ENCODE measurements at places on chromosomes 7 and 10.

- no peak for DNase-seq
Observed at GRCh38 chr7:150568714-150569113, 1.5 kb downstream of the GIMAP4 start.

DNA sequence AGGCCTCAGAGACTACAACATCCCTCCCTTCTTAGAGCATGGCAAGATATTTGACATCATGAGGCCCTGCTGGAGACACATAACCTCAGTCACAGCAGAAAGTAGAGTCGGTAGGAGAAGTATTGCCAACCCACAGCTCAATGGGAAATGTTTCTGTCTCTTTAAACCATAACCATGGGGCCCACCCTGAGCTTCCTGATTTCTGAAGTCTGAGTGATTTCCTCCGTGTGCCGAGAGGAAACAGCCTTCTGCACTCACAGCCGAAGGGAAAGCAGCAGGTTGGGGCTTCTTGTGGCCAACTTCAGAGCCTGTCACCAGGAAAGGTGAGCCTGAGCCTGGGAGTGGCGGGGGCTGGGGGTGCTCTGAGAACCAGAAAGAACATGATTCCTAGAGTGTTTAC, at the start of gene GIMAP1:
Gene GIMAP1 (plus strand): TSS at position 246 of the 400 bp plus-strand sequence. CDS start 2,435 bp downstream, outside the sequence.
- DNase-seq: no peak

- DNase-seq: no peak
Observed at GRCh38 chr7:85230623-85231022, 43.8 kb upstream of the SEMA3D start.

- DNase-seq: no peak
Observed at GRCh38 chr10:131973160-131973951, 8.4 kb downstream of the BNIP3 start.

GRCh38 chr7:45390731-45391130, 183.4 kb upstream of the ADCY1 start:
- peak; percentile 23 for DNase-seq

DNA sequence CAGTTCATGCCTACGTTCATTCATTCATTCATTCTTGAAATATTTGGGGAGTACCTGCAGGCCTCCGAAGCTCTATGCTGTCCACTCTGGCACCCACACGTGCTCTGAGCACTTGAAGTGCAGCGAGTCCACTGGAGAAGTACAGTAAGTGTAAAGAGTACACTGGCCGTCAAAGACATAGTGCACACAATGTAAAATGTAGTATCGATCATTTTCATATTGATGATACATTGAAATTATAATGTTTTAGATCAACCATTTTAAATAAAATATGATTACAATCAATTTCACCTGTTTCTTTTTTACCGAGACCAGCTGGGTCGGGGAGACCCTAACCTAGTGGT, 37.0 kb upstream of the PURB start:
- DNase-seq: no peak

DNA sequence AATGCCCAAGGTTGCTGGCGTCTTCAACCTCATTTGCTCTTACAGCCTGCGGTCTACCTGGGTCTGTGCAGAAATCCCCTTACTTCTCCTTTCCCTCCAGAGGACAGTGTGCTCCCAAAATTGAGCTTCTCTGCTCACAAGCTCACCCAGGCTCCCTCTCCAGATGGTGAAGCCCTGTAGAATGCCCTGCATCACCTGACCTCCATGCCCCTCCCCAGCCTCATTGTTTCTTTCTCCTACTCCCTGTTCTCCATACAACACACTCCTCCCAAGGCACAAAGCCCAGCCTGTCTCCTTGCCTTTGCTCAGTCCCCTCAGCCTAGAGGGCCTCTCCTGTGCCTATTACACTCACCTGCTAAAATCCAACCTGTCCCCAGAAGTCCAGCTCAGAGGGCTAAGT, 3.5 kb downstream of the CRHR2 start:
- DNase-seq: no peak

- DNase-seq: no peak
Observed at GRCh38 chr10:132810807-132811700, 25.1 kb upstream of the NKX6-2 start.

DNA sequence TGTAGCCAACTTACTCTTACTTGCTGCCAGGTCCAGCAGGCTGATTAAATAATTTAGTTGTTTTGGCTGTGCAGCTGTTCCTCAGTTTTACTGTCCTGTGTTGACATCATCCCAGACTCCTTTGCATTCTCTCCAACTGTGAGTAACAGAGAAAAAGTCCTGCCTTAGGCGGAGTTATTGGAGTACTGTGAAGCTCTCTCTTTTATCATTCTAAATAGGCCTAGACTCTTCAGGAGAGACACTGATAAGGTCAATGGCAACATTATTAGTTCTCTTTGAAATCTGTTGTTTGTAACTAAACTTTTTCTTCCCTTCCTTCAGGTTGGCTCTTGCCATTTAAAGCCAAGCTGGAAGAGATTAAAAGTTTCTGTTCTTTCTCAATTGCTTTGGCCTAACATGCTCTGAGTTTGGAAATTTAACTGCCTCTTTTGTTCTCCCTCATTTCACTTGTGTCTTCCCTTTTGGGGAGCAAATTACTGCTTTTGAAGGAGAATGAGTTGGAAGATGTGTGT, 215.7 kb upstream of the CSTF2T start:
- no peak for DNase-seq

- peak; percentile 78 for DNase-seq
Observed at GRCh38 chr7:106369352-106369751, 84.6 kb upstream of the NAMPT start.

- DNase-seq: no peak
Observed at GRCh38 chr7:131390275-131390674, 62.6 kb downstream of the MKLN1 start.

- DNase-seq: no peak
Observed at GRCh38 chr7:16615228-16615627, 30.3 kb downstream of the ANKMY2 start.

DNA sequence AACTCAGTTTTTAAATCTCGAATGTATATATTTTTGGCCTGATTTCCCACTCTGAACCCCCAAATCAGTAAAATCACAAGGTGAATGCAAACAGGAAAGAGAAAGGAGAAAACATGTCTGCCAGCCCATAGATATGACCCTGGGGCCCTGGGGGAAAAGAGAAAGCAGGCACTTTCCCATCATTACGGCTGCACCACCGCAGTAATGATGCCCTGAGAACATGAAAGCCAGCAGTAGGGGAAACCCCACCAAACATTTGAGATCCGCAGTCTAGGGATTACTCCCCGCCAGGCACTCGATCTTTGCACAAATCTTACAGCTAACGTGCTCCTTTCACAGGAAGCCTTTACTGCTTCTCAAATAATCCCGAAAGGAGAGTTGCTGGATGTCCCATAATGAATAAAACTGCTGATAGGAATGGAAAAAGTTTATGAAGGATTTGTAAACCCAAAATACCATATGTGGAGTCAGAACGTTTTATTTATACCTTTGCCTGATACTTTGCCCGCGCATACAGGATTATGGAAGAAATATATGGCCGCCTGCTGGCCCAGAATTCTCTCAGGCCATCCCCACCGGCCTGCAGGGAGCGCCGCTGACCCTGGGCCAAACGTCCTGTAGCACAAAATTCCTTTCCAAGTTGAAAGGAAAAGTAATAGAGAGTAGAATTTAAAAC, 180.0 kb upstream of the INHBA start:
- no peak for DNase-seq

DNA sequence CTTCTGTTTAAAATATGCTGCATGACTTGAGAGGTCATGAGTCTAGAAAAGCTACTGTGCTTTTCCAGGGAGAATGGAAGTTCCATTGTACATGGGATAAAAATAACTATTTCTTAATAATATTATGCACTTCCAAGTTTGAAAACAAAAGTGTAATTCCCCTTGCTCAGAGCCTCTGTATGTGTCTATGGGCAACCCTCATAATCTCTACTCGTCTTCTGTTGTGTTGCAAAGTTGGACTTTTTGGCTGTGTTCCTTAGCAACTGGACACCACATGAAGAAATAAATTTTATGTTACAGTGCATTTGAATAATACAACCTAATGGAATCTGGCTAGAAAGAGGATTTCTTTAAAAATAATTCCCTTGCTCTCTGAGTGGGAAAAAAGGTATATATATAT, 242.6 kb downstream of the TWIST1 start:
- no peak for DNase-seq

DNA sequence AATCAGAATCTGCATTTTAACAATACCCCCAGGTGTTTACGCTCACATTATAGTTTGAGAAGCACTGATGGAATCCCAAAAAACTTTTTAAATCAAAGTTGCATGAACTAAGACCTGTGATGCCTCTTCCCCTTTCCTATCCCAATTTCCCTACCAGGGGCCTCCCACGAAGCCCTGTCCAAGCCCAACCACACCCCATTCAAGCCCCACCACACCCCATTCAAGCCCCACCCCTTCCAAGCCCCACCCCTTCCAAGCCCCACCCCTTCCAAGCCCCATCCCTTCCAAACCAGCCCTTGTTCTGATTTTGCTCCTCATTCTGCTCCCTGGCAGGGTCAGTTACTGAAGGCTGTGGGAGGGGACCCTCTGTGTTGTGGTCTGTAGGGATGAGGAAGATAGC, 9.8 kb upstream of the AQP1 start:
- DNase-seq: no peak

GRCh38 chr7:18521236-18521589, 25.7 kb downstream of the HDAC9 start:
- DNase-seq: no peak

DNA sequence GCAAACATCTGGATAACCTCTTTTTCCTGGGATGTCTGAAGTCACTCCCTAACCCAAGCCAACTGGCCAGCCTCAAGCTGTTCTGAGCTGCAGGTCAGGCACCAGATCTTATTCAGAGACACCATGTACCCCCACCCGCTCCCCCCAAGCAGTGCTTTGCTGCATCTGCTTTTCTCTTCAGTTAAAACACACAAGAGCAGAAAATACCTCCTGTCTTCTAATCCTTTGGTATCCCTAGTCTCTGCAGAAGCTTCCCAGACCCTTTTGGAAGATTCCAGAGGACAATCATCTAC, 3.0 kb downstream of the ZNF488 start:
- DNase-seq: no peak

- DNase-seq: no peak
Observed at GRCh38 chr10:97548828-97549455, 23.6 kb upstream of the ANKRD2 start.

GRCh38 chr10:112963835-112964234, 13.8 kb downstream of the TCF7L2 start:
- DNase-seq: no peak

DNA sequence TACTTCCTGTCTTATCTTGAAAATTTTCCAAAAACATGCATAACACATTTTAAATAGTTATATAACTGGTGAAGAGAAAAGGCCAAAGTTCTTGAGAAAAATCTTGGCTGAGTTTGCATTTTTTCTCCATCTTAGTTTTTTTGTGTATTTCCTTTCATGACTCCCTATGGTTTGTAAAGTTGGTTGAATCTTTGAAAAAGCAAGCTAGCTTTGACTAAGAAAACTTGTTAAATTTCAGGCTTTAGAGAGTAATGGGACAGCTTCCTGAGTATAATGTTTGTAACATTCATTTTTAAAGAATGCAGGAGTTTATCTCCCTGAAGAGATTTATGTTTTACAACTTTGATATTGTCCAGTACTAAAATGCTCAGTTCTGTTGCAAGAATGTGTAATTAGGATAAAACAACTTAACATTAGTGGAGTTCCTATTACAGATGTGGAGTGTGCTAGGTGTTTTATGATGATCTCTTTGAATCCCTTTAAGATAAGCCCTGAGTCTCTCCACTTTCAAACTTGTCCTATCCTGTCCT, 11.1 kb upstream of the HERPUD2 start:
- DNase-seq: no peak

DNA sequence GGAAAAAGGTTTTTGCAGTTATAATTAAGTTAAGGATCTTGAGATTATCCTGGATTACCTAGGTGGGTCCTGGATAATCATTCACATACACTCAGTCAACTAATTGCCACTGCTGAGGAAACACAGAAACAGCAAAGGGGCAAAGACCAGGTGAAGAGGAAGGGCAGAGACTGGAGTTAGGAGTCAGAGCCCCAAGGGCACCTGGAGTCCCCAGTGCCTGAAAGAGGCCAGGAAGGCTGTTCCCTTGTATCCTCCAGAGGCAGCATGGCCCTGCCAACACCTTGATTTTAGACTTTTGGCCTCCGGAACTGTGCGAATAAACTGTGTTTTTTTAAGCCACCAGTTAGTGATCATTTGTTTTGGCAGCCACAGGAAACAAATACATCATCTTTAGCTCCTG, 24.6 kb downstream of the PRR15 start:
- no peak for DNase-seq

GRCh38 chr10:78656417-78657162, 412.2 kb upstream of the ZMIZ1 start:
- peak; percentile 28 for DNase-seq

DNA sequence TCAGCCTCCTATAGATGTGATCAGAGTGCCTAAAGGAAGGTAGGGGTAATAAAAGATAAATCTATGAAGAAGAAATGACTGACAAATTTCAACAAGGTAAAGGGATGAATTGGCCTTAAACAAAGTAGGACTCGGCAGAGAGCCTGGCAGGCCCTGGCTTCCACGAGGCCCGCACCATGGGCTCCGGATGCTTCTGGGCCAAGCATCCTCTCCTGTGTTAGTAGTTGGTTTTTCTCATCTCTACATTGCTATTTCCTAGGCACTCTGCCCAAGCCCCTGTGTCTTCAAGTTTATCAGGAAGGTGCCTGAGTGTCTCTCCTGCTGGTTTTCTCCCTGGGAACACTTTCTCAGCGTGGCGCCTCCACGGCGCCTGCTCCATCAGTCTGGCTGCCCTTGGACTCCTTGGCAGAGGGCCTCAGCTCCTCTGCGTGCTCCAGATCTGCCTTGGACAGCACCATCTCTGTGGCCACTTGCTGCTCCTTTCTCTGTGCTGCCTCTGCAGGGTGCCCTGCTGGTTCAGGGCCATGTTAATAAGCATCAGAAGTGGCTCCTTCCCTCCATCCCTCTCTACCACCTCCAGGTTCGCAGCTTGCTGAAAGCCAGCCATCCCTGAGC, 413.3 kb upstream of the DPP6 start:
- DNase-seq: no peak

DNA sequence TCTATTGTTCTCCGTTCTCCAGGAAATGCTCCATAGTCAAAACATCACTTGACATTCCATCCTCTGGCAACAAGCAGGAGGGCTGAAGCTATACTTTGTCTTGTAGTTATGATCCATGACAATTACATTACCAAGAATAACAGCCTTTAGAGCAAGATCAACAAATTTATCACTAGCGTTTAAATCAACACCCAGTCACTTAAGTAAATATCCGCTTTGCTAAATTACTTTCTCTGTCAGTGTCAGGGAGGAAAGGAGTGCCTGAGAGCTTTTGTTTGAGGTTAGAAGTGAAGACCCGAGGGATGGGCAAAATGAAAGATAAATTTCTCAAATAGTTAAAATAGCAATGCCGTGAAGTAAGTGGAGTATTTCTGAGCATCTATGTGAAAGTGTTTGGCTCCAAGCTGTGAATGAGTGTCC, 236.1 kb upstream of the BMPER start:
- peak; percentile 51 for DNase-seq

DNA sequence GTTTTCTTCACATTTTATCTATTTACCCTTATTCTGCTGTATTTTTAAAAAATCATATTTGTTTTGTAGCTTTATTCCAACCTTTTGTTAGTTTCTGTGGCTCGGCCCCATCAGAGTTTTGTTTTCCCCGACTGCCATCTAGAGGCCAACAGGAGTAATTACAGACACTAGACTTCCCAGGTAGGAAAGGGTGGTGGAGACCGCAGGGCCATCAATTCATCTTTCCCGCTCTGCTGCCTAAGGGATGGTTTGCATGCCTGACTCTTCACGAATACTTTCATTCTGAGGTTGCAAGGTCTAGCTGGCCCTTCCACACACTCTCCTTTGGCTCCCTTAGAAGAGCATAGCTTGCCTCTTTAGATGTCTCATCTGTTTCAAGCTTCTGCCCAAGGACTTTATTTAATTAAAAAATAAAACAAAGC, 38.3 kb downstream of the LYZL2 start:
- peak; percentile 54 for DNase-seq

- no peak for DNase-seq
Observed at GRCh38 chr7:67777119-67777518, 780.5 kb downstream of the TYW1 start.
